COLO829 (cell line): ENCODE measurements at places on chromosomes 3 and 15.

DNA sequence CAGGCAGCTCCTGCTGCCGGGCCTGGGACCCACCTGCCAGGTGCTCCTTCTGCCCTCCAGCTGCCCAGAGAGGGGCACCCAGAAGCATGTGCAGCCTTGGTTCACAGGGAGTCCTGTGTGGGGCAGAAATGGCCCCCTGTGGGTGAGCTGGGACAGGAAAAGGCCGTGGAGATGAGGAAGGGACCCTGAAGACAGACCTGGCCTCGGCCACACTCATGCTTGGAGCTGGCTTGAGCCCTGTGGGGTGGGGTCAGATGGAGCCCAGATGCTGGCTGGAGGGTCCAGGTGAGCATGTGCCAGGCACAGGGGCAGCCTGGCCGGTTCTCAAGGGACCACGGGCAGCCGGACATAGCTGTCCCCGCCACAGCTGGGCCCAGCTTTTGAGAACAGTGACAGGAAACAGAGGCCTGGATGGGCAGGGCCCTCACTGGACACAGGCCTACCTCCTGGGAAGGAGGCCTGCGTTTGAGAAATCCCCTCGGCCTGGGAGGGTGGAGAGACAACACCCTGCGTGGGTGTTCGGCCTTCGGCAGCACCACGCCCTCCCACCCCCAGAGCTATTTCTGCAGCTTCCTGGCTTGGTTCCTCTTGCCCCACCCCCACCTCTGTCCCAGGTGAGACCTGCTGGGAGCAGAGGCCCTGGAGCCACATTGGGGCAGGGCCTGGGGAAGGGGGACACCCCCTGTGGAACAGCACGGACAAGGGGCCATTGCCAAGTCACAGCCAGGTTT, 132.6 kb upstream of the MEF2A start:
- no peak for DNase-seq

DNA sequence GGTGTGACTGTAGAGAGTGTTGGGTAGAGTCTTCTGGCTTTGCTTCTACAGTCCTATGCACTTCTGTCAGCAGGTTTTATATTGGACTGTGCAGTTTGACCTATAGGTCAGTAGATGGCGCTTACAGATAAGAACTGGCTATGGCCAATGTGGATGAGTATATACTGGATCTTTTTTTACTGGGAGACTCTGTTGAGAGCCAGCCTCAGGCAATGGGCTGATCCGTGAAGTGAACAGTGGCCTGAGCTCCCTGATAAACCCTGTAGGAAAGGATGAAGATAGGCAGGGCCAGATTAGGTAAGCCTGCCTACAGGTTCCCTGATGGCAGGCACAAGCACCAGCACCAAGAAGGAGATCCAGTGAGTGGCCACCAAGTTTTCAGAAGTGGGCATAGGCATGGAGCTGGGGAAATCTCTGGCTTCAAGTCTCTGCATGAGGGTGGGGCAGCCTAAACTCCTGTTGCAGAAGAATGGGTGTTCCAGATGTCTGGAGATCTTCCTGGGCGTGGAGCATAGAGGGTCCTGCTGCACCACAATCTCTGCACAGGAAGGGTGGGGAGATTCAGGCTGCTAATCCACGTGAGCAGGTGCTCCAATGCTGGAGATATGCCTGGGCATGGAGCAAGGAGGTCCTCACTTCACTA, 326.0 kb upstream of the SGO1 start:
- peak; percentile 22 for DNase-seq

DNA sequence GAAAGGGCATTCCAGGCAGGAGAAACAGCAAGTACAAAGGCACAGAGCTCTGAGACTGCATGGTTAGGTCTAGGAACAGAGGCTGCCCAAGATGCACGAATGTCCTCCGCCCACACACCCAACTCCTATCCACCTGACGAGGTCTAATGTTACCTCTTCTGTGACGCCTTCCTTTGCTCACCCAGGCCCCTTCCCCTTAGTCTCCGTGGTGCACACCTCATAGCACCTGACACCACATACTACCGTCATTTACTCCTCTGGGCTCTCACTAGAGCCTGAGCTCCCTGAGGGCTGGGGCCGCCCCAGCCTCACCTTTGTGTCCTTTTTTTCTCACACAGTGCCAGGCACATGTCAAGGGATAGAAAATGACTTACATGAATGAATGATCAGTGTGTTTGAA, 31.0 kb upstream of the RASGRF1 start:
- no peak for DNase-seq

GRCh38 chr15:74412159-74412558, 21.6 kb downstream of the SEMA7A start:
- DNase-seq, result no peak

- no peak for DNase-seq
Observed at GRCh38 chr3:10395196-10395595, 74.3 kb upstream of the SEC13 start.

GRCh38 chr15:66498501-66499386, 1.2 kb upstream of the SNAPC5 start:
- no peak for DNase-seq

- no peak for DNase-seq
Observed at GRCh38 chr3:3675186-3675585, 124.0 kb upstream of the LRRN1 start.

- no peak for DNase-seq
Observed at GRCh38 chr15:92904722-92905571, 4.8 kb downstream of the CHD2 start.

GRCh38 chr3:37511463-37511920, 337.1 kb upstream of the LRRFIP2 start:
- no peak for DNase-seq

GRCh38 chr3:14371573-14372474, 30.6 kb upstream of the SLC6A6 start:
- peak; percentile 20 for DNase-seq

DNA sequence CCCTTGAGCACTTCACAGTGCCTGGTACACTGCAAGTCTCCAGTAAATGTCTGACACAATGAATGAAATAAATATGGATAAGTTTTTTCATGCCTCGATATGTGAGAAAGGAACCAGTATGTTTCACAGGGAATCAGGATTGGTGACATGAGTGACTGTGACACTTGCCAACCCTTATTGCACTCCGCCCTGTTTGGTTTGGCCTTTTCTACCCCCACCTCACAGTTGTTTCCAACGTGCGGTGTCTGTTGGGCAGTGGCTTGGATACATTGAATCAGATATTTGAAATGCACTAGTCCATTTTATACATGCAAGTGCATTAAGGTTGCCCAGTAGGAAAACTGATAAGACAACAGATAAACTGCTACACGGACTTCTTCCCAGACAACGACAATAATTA, 2.0 kb downstream of the NPHP3 start:
- DNase-seq, result no peak

DNA sequence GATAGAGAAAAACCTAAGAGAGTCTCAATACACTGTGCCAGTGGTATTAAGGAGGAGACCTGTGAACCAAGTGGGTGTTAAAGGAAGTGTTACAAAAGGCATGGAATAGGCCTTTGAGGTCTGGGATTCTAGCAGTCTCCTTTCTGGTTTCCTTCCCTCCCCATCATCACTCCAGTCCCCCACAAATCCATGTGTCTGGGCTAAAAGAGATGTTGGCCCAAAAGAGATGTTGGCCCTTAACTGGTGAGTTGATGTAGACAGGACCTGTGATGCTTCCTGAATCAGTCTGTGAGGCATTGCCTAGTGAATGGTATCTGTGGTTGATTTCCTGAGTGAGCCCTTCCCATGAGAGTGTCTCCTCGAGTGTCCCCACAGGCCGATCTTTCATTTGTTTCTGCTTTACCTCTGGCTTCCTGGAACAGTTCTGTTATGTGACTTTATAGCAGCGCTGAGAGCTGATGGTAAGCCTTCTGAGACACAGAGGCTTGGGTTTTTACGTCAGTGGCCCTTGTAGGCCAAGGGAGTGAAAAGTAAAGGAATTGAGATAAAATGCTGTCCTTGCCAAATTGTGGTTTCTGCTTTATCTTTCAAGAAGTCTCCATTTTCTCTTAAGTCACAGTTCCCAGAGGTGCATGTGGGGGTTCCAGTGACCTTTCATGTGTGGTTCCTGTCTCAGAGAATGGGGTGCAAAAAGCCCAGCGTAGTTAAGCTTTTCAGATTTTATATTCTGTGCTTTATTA, 87.8 kb downstream of the KLHL25 start:
- no peak for DNase-seq
